Foreskin fibroblast (primary cell): ENCODE measurements at places on chromosomes 4 and X.

- DNase-seq: no peak
These were observed 59.2 kb downstream of the NBDY start for GRCh38 chrX:56788229-56788628.

DNA sequence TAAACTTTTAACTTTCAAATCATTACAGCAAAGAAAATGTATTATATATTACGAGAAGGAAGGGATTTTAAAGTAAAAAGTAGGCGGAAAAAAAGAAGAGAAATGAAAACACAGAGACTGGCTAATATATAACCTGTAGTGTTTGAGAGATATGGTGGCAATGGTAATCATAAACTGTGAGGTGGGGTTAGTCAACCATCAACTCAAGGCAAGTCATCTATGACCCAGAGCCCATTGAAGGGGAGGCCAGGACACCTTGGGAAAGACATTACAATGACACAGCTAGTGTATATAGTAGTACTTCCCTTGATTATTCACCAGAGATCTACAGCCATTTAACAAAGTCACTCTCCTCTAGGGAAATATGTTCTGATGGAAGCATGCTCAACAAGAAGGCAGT, 423.9 kb upstream of the PITX2 start:
- DNase-seq: no peak

- no peak for DNase-seq
These were observed 117.3 kb upstream of the CBR4 start for GRCh38 chr4:169127314-169127713.

DNA sequence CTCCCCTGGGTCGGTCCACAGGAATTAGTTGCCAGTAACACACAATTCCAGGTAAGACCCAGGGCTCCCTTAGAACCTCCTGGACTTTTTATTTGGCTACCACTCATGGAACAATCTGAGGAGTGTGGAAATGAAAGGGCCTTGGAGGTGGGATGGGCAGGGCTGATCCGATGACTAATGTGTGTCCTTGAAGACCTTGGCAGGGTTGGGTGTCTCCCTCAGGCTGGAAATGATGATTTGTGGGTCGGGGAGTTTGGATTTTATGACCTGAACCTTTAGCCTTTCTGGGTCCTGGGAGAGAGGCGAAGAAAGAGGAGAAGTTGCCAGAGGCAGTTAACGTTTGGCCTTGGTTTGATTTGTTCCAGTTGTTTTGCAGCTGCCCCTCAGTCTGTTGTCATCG, 425.0 kb downstream of the MID1IP1 start:
- DNase-seq: no peak

GRCh38 chr4:176437756-176438155, 118.0 kb downstream of the SPCS3 start:
- no peak for DNase-seq

DNA sequence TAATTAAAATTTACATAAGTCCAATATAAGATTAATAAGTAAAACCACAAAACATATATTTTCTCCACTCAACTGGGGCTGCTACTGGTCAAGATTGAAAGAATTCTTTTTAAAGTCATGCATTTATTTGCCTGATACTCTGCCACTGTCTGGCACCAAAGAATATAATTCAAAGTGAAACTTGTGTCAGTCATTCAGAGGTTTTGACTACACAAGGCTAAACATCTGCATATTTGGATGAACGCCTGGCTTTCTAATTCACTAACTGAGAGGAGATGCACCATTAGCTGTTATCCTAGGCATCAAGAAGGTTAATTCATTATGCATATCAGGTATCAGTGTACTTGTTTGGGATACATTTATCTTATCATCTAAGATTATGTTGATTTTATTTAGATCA, 598.5 kb downstream of the CENPC start:
- DNase-seq: no peak

DNA sequence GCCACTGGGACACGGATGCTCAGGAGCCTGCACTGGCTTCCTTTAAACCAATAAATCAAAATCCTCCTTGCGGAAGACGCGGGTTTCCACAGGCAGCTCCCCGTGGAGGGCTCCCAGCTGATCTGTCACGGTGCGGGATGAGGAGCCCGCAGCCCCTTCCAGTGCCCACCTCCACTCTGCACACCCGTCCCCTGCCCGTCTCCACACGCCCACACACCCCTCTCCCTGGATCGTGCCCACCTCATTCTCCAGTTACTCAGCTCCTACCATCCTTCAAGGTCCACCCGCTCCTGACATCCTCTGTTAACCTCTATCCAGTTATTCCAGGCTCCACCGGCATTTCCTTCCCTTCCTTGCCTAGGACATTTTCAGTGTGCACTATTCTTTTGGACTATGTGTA, 895.9 kb downstream of the TRIML1 start:
- no peak for DNase-seq

DNA sequence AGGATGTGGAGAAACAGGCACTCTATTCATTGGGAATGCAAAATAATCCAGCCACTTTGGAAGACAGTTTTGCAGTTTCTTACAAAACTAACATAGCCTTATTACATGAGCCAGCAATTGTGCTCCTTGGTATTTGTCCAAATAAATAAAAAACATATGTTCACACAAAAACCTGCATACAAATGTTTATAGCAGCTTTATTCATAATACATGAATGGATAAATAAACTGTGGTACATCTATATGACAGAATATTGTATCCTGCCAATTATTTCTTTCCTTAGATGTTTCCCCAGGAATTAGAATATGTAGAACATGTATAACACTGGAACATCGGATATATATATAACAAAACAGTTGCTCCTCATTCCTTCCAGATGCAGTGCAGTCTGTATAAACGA, 57.7 kb upstream of the VEGFC start:
- no peak for DNase-seq

- no peak for DNase-seq
These were observed 208.4 kb downstream of the RBM46 start for GRCh38 chr4:154989511-154989910.

DNA sequence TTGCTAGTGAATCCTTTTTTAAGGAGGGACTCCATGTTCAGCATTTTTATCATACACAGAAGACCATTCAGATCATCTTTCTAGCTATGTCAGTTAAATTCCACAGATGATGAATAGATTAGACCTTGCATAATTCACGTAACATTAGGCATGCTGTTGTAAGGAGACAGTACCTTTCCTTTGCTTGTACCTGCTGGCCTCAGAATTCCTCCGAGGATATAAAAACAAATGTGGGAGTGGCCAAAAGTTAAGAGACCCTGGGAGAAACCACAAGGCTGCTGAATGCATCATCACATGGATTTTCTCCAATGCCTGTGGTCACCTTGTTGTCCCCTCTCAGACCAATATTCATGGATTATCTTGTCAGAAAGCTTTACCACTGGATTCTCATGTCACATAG, 201.4 kb downstream of the MAGEB17 start:
- no peak for DNase-seq

GRCh38 chr4:98586291-98586961, 72.0 kb downstream of the TSPAN5 start:
- DNase-seq: no peak
